ENCODE measurements at places on chromosomes 1 and 21.

- DNase-seq: no peak
Measured at GRCh38 chr1:41868241-41868998, 50.3 kb downstream of the HIVEP3 start.

- no peak for DNase-seq
Measured at GRCh38 chr1:12150456-12151200, 16.2 kb upstream of the TNFRSF1B start.

GRCh38 chr1:244099258-244099930 is 48.3 kb downstream of the ZBTB18 start:
- DNase-seq: no peak

- DNase-seq: no peak
Measured at GRCh38 chr1:22527122-22527521, 36.2 kb upstream of the EPHA8 start.

- no peak for DNase-seq
Measured at GRCh38 chr1:169060043-169060722, 46.3 kb upstream of the ATP1B1 start.

GRCh38 chr21:19463966-19464365 is 1060.4 kb upstream of the TMPRSS15 start:
- DNase-seq: no peak
